ENCODE measurements at places on chromosomes 4 and X. TPM values are rescaled to one million over a fixed set of nuclear protein-coding genes. Genes with fewer than 3 reads are reported as not detected.

Gene ETDA
- total RNA-seq: not detected

Gene P2RY4
- 0.44 TPM for total RNA-seq

Gene TCEAL8
- total RNA-seq: 155 TPM

Gene SULT1B1
- under 0.01 TPM for total RNA-seq

Gene CPLX1
- total RNA-seq: 0.17 TPM

Gene RAB41
- total RNA-seq: not detected
